ENCODE measurements at places on chromosomes 11 and 22.

- peak; percentile 92 for DNase-seq
Measured at GRCh38 chr22:23281406-23282088, 101.2 kb downstream of the BCR start.

- DNase-seq, result no peak
Measured at GRCh38 chr11:30358536-30358935, 35.6 kb downstream of the ARL14EP start.

- DNase-seq, result no peak
Measured at GRCh38 chr11:132064987-132065620, 694.7 kb downstream of the NTM start.

DNA sequence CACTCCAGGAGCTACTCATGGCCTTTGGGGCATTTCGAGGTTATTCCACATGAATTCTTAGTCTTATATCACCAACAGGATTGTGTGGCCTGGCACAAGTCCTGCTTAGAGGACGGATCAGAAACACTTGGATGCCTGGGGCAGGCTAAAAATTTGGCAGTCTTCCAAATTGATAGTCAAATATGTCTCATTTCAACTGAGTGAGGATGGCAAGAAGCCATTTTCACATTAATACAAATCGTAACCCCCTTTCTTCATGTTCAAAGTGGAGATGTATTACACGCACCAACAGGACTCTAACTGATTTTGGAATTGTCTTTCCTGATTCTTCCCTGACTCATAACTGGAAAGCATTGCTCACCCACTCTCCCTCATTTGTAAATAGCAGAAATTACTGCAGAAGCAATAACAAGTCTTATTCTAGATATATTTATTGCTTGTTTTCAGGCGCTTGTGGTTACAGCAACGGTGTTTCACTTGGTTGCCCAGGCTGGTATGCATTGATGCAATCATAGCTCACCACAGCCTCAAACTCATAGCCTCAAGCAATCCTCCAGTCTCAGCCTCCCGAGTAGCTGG lies 10.3 kb upstream of the CCDC86 start:
- no peak for DNase-seq

- no peak for DNase-seq
Measured at GRCh38 chr11:14259186-14259784, 99.7 kb downstream of the RRAS2 start.

GRCh38 chr22:39471381-39472141 lies 14.7 kb downstream of the MGAT3 start:
- DNase-seq, result no peak

DNA sequence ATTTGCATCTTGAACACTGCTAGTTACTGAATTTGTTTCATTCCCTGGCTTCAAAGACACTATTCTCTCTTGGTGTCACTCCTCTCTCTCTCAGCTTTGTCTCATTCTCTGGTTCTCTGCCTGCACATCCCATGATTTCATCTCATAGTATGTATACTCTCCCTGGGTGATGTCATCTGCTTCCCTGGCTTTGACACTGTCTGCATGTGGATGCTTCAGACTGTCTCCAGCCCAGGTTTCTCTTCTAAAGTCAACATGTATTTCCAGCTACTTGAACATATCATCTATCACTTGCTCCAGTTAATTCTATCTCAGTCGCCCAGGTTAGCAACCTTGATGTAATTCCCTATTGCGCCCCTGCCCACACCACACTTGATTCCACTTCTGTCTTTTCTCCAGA lies 9.3 kb upstream of the ACAT1 start:
- DNase-seq, result no peak

DNA sequence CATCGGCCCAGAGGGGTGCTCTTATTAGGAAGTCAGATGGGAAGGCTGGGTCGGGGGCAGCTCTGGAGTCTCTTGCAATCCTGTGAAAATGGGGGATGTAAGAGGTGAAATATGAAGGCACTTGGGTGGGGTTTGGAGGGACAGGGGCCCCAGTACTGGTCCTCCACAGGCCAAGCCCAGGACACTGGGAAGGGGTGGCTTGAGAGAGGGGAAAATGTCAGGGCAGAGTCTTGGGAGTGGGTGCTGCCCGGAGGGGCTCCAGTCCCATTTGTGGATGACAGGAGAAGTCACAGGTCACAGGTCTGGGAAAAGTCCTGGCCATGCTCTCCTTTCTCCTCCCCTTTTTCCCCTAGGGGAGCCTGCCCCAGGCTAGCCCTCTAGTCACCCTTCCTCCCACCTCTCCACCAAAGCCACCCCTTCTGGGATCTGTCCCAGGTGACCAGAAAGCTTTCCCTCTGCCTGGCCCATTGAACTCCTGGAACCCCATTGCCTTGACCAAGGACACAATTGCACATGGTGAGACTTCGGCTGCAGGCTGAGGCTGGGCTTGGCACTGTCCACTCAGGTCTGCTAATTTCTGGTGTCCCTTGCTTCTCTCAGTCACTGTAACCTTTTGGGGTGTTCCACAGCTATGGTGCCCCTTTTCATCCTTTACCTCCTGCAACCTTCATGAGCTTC lies 1465.0 kb downstream of the TBC1D22A start:
- DNase-seq, result no peak

DNA sequence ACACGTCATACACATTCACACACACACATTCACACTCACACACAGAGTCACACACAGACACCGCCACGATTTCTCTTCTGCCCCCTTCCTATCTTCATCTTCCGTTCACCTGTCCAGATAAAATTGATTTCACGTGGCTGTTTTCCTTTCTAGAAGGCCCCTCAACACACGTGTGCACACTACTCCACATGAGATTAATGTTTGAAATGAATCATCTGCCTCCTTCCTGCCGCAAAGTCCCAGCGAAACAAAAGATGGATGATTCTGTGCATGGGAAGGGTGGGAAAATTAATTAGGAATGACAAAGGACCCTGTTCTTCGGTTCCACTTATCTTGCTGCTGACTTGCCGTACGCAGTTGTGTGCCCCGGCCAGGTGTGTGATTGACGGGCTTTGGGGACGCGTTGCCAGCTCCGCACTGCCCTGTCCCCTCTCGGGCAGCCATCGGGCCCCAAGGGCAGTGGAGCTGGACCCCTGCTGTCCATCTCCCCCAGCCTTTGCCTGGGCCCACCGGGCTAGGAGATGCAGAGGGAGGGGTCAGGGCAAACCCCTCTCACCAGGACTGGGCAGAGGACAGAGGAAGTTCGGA lies 73.8 kb downstream of the MPPED1 start:
- no peak for DNase-seq

DNA sequence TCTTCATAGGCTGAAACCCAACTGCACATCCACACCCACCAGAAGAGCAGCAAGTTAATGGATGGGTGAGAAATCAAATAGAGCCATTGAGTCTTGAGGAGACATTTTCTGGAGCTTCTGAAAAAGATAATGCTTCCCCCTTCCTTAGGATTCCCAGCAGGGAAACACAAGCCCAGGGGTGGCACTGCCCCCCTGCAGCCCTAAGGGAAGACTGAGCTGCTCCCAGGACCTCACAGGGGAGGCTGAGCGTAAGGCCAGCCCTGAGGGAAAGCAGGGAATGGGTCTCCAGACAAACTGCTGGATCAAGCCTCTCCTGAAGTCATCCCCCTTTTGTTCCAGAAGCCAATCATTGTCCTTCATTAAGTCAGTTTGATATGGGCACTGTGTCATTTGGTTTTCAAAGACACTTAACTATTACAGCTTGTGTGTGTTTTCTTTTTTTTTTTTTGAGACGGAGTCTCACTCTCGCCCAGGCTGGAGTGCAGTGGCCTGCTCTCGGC lies 15.1 kb downstream of the LTO1 start:
- DNase-seq, result no peak

DNA sequence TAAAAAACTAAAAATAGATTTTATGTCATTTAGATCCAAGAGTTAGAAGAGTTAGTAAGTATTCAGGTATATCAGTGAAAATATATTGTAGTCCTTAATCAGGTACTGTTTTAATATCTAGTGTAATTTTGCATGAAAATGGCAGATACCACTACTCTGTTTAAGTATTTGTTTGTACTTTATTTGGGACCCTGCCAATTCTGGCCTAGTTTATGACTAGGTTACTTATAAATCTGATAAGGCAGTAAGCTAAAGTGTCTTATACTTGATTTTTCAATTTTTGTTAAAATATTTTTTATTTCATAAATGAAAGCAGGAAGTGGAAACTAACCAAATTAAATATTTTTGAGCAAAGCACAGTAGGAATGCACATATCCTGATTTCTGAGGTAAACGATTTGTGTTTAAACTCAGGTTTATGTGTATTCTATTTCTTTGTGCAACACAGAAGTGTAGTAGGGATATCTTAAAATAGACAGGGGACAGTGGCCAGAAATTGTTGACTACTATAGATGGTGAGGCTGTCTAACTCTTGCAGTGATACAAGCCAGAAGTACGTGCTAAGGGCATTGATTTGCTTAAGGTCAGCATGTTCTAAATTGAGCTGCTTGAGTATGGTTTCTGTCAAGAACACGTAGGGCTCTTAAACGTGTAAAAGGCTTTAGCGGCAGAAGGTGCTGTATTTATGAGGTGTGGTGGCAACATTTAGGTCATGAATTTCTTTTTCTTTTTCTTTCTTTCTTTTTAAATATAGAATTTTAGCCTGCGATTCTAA lies 34.0 kb downstream of the HIPK3 start:
- DNase-seq, result no peak

DNA sequence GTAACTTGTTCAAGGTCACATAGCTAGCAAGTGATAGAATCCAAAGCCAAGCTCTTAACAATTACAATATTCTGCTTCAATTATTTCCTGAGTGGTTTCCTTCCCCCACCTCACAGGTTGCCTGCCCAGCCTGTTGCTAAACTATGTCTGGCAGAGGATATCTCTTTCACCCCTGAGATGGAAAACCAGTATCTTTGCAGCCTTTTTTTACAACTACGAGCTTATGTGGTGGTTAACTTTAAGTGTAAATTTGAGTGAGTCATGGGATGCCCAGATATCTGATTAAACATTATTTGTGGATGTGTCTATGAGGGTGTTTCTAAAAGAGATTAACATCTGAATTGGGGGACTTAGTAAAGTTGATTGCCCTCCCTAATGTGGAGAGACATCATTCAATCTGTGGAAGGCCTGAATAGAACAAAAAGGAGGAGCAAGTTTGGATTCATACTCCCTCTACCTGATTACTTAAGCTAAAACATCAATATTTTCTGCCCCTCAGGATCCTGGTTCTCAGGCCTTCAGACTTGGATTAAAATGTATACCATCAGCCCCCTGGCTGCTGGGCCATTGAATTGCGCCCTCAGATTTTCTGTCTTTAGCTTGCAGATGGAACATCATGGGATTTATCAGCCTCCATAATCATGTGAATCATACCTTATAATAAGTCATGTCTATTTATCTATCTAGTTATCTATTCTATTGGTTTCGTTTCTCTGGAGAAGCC lies 911.9 kb downstream of the METTL15 start:
- peak; percentile 19 for DNase-seq
